ENCODE measurements at places on chromosomes 7 and 10. TPM values are rescaled to one million over a fixed set of nuclear protein-coding genes. Genes with fewer than 3 reads are reported as not detected.

LDB1 gene
- 65.7 TPM for total RNA-seq

C10orf62 gene
- not detected for total RNA-seq

GIMAP2 gene
- total RNA-seq, result not detected

MRPS33 gene
- total RNA-seq, result 27.9 TPM

DLX6 gene
- total RNA-seq, result 2.7 TPM

SPDYE1 gene
- not detected for total RNA-seq

CCNJ gene
- total RNA-seq, result 7.8 TPM

GPR141 gene
- not detected for total RNA-seq

SEMA3A gene
- 0.65 TPM for total RNA-seq

PLAC9 gene
- 121 TPM for total RNA-seq

AGR2 gene
- not detected for total RNA-seq

SEC23IP gene
- total RNA-seq, result 90.3 TPM

WNT8B gene
- total RNA-seq, result not detected

UCMA gene
- total RNA-seq, result not detected

PTPN20 gene
- total RNA-seq, result not detected

GRCh38 chr10:121352231-121352855, 245.9 kb downstream of the FGFR2 start:
- H3K36me3 ChIP-seq, result no peaks in the 10 kb centered on the region
- H3K4me3 ChIP-seq, result no peak overlapping the region
- no peak overlapping the region for H3K27ac ChIP-seq
- no peak for DNase-seq
- H3K4me1 ChIP-seq, result no peaks in the 10 kb centered on the region

DNA sequence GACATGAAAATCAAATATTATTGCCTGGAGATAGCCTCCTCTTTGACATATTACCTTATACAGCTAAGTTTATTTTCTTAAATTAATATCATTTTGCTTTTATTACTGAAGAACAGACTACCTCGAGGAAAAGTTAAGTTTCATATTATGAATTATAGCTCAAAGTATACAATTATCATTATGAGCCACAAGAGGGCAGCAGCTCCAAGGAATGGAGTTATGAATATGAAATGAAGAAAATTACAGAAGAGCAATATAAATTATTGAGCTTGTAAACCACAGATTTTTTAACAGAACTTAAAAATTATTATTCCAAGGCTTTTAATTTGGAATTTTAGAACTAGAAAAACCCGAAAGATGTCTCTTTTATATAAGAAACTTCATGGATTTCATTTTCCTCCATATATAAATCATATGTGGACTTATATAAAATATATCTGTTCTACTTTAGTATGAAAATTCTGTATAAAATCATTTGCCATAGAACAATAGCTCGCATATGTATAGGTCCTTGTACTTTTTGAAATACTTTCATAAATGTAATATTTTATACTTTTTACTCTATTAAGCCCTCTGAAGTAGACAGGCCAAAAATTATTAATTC, 40.1 kb downstream of the IQUB start:
- H3K36me3 ChIP-seq, result peaks cover 2% of the 10 kb centered on the region
- H3K4me1 ChIP-seq, result no peaks in the 10 kb centered on the region
- no peak overlapping the region for H3K27ac ChIP-seq
- peaks cover 13% of the 10 kb centered on the region for H3K27me3 ChIP-seq

GRCh38 chr10:129497013-129497412, 30.0 kb downstream of the MGMT start:
- H3K27me3 ChIP-seq, result no peaks in the 10 kb centered on the region
- no peak overlapping the region for H3K27ac ChIP-seq
- no peak for DNase-seq
- no peaks in the 10 kb centered on the region for H3K4me1 ChIP-seq

DNA sequence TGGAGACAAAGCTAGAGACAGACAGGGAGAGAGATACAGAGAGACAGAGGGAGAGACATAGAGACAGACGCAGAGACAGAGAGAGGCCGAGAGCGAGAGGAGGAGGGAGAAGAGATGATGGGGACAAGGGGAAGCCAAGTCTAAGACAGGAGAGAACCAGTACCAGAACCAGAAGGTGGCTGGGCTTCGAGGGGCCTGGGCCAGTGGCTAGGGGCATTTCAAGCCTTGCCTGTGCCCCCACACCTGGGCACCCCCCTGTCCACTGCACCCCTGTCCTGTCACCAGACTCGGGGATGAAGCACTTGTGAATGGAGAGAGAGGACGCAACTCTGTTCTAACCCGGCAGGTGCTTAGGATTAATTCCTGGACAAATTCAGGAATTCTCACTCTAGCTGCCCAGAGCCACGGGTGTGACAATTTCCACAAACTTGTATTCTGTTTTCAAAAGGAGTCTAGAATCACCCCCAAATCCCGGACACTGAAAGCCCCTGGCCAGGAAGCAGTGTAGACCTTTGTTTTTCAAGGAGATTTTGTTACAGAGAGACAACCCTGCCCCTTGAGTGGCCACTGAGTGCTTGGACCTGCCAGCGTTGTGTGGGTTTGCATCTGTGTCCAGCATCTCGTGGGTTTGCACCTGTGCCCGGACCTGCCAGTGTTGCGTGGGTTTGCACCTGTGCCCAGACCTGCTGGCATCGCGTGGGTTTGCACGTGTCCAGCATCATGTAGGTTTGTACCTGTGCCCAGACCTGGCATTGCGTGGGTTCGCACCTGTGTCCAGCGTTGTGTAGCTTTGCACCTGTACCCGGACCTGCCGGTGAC, 157.3 kb downstream of the WDR37 start:
- DNase-seq, result no peak
- peaks cover 5% of the 10 kb centered on the region for H3K4me1 ChIP-seq
- no peaks in the 10 kb centered on the region for H3K36me3 ChIP-seq

GRCh38 chr7:104984585-104985258, 29.3 kb upstream of the KMT2E start:
- no peak for DNase-seq
- H3K4me3 ChIP-seq, result peak overlapping the region; percentile 97
- no peaks in the 10 kb centered on the region for H3K36me3 ChIP-seq
- peak overlapping the region; percentile 100 for H3K27ac ChIP-seq
- no peaks in the 10 kb centered on the region for H3K27me3 ChIP-seq

GRCh38 chr10:14543904-14544210, 213.1 kb upstream of the FRMD4A start:
- H3K27me3 ChIP-seq, result no peaks in the 10 kb centered on the region
- H3K36me3 ChIP-seq, result peaks cover 1% of the 10 kb centered on the region
- no peak for DNase-seq
- no peak overlapping the region for H3K4me3 ChIP-seq

- peaks cover 5% of the 10 kb centered on the region for H3K36me3 ChIP-seq
- no peaks in the 10 kb centered on the region for H3K27me3 ChIP-seq
Measured at GRCh38 chr10:29841724-29842649, 207.2 kb upstream of the SVIL start.

- peaks cover 1% of the 10 kb centered on the region for H3K36me3 ChIP-seq
- H3K27me3 ChIP-seq, result no peaks in the 10 kb centered on the region
- peaks cover 49% of the 10 kb centered on the region for H3K4me1 ChIP-seq
- DNase-seq, result no peak
Measured at GRCh38 chr10:77359950-77360520, 277.6 kb downstream of the KCNMA1 start.

DNA sequence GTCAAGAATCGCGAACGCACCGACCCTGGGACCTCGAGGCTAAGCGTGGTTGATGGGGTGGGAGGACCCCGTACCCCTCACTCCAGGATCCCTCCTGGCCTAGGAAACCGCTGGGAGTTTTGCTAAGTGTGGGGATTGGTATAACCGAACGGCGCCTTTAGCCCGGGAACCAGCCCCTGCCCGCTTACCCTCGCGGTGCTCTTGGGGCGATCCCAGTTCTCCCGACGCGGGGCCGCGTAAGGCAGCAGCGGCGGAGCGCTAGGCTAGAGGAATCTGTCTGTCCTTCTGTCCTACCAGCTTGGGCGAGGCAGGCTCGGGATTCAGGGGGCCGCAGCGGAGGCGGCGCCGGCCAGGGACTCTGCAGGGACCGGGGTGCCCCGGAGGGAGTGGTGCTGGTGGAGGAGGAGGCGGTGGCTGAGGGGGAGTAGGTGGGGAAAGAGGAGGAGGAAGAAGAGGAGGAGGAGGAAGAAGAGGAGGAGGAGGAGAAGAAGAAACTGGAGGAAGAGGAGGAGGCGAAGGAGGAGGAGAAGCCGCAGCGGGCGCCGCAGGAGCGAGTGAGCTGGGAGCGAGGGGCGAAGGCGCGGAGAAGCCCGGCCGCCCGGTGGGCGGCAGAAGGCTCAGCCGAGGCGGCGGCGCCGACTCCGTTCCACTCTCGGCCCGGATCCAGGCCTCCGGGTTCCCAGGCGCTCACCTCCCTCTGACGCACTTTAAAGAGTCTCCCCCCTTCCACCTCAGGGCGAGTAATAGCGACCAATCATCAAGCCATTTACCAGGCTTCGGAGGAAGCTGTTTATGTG, 439 bp upstream of the EMX2 start:
- H3K27ac ChIP-seq, result no peak overlapping the region
- H3K4me1 ChIP-seq, result peaks cover 41% of the 10 kb centered on the region
- no peak for DNase-seq
- peaks cover 55% of the 10 kb centered on the region for H3K27me3 ChIP-seq
- H3K36me3 ChIP-seq, result peaks cover 3% of the 10 kb centered on the region

- peak overlapping the region; percentile 67 for H3K4me3 ChIP-seq
- DNase-seq, result no peak
- H3K36me3 ChIP-seq, result no peaks in the 10 kb centered on the region
- peaks cover 37% of the 10 kb centered on the region for H3K4me1 ChIP-seq
- no peaks in the 10 kb centered on the region for H3K27me3 ChIP-seq
- no peak overlapping the region for H3K27ac ChIP-seq
Measured at GRCh38 chr10:92242380-92242779, 48.5 kb downstream of the CPEB3 start.

GRCh38 chr7:1564603-1565022, 5.2 kb downstream of the PSMG3 start:
- H3K27me3 ChIP-seq, result no peaks in the 10 kb centered on the region
- no peak overlapping the region for H3K4me3 ChIP-seq
- H3K4me1 ChIP-seq, result peaks cover 48% of the 10 kb centered on the region
- DNase-seq, result no peak

GRCh38 chr7:130273933-130274255, 7.2 kb downstream of the CPA2 start:
- DNase-seq, result no peak
- H3K27me3 ChIP-seq, result no peaks in the 10 kb centered on the region
- peak overlapping the region; percentile 66 for H3K4me3 ChIP-seq
- peaks cover 72% of the 10 kb centered on the region for H3K4me1 ChIP-seq
- H3K27ac ChIP-seq, result peak overlapping the region; percentile 70
- H3K36me3 ChIP-seq, result no peaks in the 10 kb centered on the region

GRCh38 chr7:47066976-47067614, 514.8 kb downstream of the TNS3 start:
- no peaks in the 10 kb centered on the region for H3K4me1 ChIP-seq
- no peaks in the 10 kb centered on the region for H3K27me3 ChIP-seq
- H3K27ac ChIP-seq, result no peak overlapping the region
- H3K36me3 ChIP-seq, result peaks cover 2% of the 10 kb centered on the region

DNA sequence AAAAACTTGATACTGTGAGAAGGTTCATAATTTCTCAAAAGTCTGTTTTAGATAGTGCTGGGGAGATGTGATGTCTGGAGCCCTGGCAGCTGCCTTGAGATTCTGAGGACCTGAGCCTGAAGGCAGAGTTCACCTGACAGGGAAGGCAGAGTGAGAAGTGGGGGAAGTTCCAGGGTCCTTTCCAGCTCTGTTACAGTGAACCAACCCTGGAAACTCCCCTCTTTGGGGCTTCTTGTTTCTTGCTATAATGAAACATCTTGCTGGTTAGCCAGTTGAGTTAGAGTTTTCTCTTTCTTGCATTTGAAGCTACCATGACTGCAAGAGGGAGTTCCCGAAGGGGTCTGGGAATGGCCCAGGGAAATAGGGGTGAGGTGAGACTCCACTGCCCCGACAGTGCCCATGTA, 158.9 kb upstream of the TNRC18 start:
- no peak for DNase-seq
- H3K27me3 ChIP-seq, result no peaks in the 10 kb centered on the region
- H3K4me3 ChIP-seq, result no peak overlapping the region
- H3K36me3 ChIP-seq, result no peaks in the 10 kb centered on the region

DNA sequence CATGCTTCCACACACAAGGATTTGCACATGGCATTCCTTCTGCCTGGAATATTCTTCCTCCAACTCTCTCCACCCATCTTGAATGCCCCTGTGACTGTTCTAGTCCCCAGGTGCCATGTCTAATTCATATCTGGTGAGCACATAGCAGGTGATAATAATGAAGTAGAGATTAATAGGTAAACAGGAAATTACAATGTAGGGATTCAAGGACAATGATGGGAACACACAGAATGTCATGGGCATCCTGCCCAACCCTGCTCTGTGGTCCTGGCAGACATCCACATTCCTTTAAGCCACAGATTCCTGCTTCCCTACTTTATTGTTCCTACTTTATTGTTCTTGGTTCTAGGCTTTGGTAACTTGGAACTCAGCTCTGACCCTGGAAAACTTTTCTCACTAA, 115.8 kb downstream of the THSD7A start:
- H3K36me3 ChIP-seq, result no peaks in the 10 kb centered on the region
- no peak overlapping the region for H3K4me3 ChIP-seq
- H3K27me3 ChIP-seq, result no peaks in the 10 kb centered on the region
- H3K4me1 ChIP-seq, result peaks cover 14% of the 10 kb centered on the region
- no peak overlapping the region for H3K27ac ChIP-seq
- DNase-seq, result no peak

- peaks cover 35% of the 10 kb centered on the region for H3K4me1 ChIP-seq
- peak overlapping the region; percentile 94 for H3K27ac ChIP-seq
- DNase-seq, result no peak
- no peak overlapping the region for H3K4me3 ChIP-seq
- no peaks in the 10 kb centered on the region for H3K27me3 ChIP-seq
Measured at GRCh38 chr10:78255796-78256638, 222.4 kb downstream of the RPS24 start.

GRCh38 chr10:29669149-29669548, 34.4 kb upstream of the SVIL start:
- peaks cover 10% of the 10 kb centered on the region for H3K36me3 ChIP-seq
- no peaks in the 10 kb centered on the region for H3K27me3 ChIP-seq
- H3K4me1 ChIP-seq, result peaks cover 36% of the 10 kb centered on the region
- DNase-seq, result no peak
- no peak overlapping the region for H3K4me3 ChIP-seq

DNA sequence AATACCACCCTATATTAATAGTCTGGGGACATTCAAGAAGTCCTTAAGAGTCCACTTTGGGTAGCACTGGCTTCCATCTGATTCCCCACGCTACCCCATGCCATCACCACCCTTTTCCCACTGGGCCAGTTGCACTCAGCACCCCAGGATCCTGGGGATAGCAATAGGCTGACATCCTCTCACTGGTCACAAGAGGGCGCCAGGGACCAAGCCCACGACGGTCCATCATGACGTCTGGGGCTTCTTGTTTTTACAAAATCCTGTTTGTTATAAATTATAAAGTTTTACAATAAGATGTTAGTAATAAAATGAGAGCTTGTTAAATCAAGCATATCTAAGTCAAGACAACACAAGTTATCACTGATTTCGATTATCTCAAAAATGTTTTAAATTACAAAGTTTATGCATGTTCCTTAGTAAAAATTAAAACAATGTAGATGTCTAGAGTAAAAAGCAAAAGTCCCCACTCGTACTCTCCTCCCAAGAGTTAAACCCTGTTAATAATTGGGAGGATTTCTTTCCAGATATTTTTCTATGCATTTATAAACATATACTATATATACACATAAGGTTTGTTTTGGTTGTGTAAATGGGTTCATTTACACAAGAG, 15.4 kb downstream of the GPNMB start:
- peaks cover 8% of the 10 kb centered on the region for H3K4me1 ChIP-seq
- peaks cover 30% of the 10 kb centered on the region for H3K36me3 ChIP-seq
- no peak overlapping the region for H3K27ac ChIP-seq
- no peak for DNase-seq
- no peaks in the 10 kb centered on the region for H3K27me3 ChIP-seq

- H3K27ac ChIP-seq, result peak overlapping the region; percentile 88
- H3K4me3 ChIP-seq, result peak overlapping the region; percentile 38
- peaks cover 20% of the 10 kb centered on the region for H3K27me3 ChIP-seq
- no peak for DNase-seq
Measured at GRCh38 chr7:67470256-67470751, 473.7 kb downstream of the TYW1 start.

- H3K4me3 ChIP-seq, result no peak overlapping the region
- peaks cover 12% of the 10 kb centered on the region for H3K27me3 ChIP-seq
- no peak for DNase-seq
Measured at GRCh38 chr10:78889536-78890063, 179.2 kb upstream of the ZMIZ1 start.

All from chondrocyte (in vitro differentiated cells).